ENCODE measurements at places on chromosomes 16 and 17.

GRCh38 chr17:72381597-72382397 is 261.0 kb downstream of the SOX9 start:
- no peak for DNase-seq

- DNase-seq = no peak
These were observed 172.4 kb downstream of the PMP22 start for GRCh38 chr17:15092762-15093161.

GRCh38 chr16:12661656-12662172 is 142.0 kb downstream of the CPPED1 start:
- no peak for DNase-seq

DNA sequence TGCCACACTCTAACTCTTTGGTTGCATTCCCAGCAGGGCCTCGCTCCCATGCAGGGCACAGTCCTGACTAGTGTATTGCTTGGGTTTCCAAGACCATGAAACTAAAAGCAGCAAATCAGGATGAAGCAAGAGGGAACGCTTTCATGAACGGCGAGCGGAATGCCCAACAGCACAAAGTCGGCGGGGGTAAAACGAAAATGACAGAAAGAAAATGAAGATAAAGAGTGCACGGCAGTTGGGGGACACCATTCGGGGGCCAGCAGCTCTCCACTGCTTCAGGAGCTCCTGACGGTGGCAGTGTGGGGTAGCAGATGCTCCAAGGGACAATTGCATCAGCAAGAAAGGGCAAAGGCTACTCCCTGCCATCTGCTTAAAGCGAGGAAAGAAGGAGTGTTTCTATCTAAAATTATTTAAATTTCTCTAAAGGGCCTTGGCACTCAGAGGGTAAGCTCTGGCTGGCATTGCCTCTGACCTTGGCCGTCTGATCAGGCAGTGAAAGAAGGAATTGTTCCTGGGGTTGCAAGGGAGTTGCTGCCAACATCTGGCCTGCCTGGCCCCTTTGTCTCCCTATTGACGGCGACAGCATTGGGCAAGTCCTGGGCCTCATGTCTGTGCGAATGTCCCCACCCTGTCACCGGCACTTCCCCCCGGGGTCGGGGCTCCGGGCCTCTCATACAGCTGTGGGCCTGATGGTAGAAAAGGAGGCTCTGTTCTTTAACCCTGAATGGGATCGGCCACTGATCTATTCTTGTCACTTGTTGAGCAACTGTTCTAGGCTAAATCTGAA is 138.2 kb downstream of the CMIP start:
- DNase-seq = no peak

- DNase-seq = no peak
These were observed 16.2 kb upstream of the RMI2 start for GRCh38 chr16:11329071-11329491.

DNA sequence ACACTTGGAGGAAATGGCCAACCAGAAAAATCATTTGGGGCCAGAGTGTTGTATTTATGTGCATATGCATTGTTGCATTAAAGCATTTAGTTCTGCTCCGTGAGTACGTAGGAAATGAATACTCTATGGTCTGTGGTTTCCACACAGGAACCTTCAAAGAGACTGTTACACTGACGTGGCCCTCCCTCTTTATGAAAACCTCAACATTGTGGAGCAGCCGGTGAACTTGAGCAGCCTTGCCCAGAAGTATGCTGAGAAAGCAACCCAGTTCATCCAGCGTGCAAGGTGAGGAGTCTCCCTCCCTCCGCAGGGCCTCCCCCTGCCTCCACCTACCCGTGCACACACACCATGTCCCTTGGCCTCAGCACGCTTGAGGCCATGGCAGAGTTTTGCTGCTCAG is 65.2 kb downstream of the ARSG start:
- DNase-seq = no peak

GRCh38 chr16:71843572-71843971 is 2.2 kb upstream of the ATXN1L start:
- DNase-seq = no peak

GRCh38 chr16:13923703-13924298 is 3.8 kb downstream of the ERCC4 start:
- DNase-seq = no peak

GRCh38 chr17:14737984-14738651 is 437.2 kb downstream of the HS3ST3B1 start:
- DNase-seq = peak; percentile 59

GRCh38 chr17:45841883-45842525 is 2.7 kb upstream of the SPPL2C start:
- no peak for DNase-seq

- peak; percentile 89 for DNase-seq
These were observed 2.3 kb upstream of the ACTG1 start for GRCh38 chr17:81514739-81515529.

DNA sequence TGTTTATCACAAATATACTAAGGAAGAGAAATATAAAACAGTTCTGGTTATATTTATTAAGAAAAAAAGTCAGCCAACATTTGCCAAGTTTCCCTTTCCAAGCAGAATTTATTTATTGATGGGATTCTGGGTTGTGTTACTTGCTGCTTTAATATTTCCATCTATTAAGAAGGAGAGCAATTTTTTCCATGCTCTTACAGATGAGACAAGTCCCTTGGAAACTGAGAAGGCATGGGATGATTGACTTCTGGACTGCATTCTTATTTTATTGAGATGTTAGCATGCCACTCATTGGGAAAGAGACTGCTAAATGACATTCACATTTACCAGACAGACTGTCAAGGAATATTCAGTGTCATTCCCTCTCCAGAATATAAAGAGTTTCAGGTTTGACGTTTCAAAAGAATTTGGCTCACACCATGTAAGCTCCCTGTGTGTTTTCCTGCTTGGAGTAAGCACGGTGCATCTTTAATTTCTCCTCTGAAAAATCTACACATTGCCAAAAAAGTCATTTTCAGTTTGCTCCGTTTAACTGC is 1565.2 kb upstream of the GOT2 start:
- no peak for DNase-seq

GRCh38 chr17:58513965-58514769 is at the start of gene MTMR4:
TSS of gene MTMR4 (minus strand) at chr17:58514638. CDS start at chr17:58514407, 231 bp downstream.
- peak; percentile 88 for DNase-seq

GRCh38 chr17:67496286-67496685 is 119.2 kb downstream of the PITPNC1 start:
- no peak for DNase-seq

GRCh38 chr16:49832177-49832576 is 23.7 kb downstream of the ZNF423 start:
- no peak for DNase-seq

DNA sequence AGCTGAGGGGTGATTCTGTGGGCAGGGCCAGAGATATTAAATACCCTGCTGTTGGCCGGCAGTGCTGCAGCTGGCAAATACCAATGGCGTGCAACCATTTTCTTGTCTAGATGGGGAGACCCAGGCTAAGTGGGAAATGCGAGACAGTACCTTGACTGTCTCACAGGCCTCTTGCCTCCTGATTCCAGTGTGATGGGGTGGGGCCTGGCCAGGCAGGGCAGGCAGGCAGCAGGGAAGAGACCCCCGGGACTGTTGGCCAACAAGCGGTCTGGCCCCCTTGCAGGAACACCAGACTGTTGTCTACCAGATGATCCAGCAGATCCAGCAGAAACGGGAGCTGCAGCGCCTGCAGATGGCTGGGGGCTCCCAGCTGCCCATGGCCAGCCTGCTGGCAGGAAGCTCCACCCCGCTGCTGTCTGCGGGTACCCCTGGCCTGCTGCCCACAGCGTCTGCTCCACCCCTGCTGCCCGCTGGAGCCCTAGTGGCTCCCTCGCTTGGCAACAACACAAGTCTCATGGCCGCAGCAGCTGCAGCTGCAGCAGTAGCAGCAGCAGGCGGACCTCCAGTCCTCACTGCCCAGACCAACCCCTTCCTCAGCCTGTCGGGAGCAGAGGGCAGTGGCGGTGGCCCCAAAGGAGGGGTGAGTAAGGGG is 5.7 kb upstream of the CISD3 start:
- peak; percentile 85 for DNase-seq

DNA sequence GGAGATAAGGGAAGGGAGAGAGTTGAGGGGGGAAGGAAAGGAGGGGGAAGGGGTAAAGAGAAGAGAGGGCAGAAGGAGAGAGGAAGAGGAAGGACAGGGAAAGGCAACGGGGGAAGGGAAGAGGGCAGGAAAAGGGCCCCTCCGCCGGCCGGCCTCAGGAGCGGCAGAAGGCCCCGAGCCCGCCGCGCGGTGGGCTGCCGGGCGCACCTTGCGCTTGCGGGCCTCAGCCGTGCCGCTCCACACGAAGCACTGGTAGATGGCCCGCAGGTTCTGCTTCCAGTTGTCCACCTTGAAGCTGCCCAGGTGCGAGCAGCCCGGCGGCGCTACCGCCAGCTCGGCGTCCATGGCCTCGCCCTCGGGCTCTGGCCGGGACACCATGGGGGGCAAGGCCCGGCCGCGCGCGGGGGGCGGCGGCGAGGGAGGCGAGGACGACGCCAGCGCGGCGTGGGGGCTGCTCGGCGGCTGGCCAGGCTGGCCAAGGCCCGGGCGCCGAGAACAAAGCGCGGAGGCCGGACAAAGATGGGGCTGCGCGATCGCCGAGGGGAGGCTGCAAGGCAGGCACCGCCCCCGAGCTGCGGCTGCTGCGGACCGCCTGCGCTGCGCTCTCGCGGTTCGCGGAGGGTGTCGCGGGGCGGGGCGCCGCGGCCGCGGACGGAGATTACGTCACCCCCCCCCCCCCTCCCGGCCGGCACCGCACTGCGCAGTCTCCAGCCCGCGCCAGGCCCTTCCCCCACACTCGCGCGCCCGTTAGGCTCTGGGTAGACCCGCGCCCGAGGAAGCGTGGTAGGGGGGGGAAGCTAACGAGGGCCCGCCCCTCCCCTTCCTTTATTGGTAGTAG is at the start of gene USP22:
Gene USP22, minus strand, starts transcription at position 554 of the 838 bp plus-strand sequence. Its CDS starts 176 bp downstream, at position 378.
- DNase-seq = peak; percentile 81

- DNase-seq = no peak
These were observed 230.4 kb upstream of the GSE1 start for GRCh38 chr16:85382717-85383118.

GRCh38 chr16:73106329-73107034 is 58.6 kb upstream of the ZFHX3 start:
- DNase-seq = no peak

GRCh38 chr16:11139326-11140097 is 116.5 kb downstream of the SOCS1 start:
- no peak for DNase-seq

- DNase-seq = peak; percentile 9
These were observed 116.6 kb downstream of the ZNF18 start for GRCh38 chr17:11880714-11881113.

DNA sequence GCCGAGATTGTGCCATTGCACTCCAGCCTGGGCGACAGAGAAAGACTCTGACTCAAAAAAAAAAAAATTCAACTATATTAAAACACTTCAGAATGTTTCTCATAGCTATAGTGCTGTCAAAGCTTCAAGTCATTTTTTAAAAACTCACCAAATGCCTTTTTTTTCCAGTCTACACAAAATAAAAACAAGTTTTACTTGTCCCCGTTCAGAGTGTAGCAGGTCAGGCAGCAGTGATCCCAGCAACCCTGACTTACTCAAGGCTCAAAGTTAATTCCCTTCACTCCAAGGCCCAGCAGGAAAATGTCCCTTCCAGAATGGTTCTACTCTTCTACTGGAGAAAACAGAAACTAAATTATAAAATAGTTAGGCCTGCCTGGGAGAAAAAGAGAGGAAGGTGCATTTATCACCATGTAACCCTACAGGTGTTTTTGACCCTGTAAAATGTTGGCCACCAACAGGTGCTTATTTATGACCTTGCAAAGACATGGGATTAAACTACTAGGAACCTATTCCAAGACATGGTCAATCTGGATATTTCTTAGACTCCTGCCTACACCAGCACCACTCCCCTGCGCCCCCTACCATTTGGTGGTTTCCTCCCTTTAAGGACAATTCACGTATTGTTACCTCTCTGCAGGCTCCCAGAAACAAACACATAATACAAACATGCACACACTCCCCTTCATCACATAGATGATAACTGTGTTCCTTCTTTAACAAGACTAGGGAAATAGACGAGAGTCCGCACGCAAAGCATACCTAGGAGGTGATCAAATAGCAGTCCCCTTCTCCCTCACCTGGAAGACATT is 5.4 kb downstream of the AMFR start:
- no peak for DNase-seq

- DNase-seq = no peak
These were observed 10.0 kb upstream of the NAGLU start for GRCh38 chr17:42526031-42526444.

DNA sequence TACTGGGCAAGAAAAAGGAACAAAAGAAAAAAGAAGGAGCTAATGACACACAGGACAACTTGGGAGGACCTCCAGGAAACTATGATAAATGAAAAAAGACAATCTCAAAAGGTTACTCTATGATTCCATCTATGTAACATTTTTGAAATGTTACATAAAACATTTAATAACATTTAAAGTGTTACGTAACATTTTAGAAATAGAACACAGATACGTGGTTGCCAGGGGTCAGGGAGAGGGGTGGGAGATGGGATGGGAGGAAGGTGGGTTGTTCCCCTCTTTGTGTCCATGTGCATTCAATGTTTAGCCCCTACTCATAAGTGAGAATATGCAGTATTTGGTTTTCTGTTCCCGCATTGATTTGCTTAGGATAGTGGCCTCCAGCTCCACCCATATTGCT is 116.6 kb downstream of the C16orf95 start:
- DNase-seq = no peak

GRCh38 chr16:58022601-58023371 is 2.8 kb upstream of the MMP15 start:
- peak; percentile 79 for DNase-seq

- DNase-seq = no peak
These were observed 10.7 kb upstream of the ZNF19 start for GRCh38 chr16:71499775-71500364.

GRCh38 chr16:58418601-58419000 is 26.3 kb downstream of the GINS3 start:
- peak; percentile 54 for DNase-seq

GRCh38 chr16:10957771-10958482 is 13.6 kb downstream of the CLEC16A start:
- DNase-seq = no peak

GRCh38 chr17:77422104-77422747 is 281.5 kb downstream of the SEC14L1 start:
- DNase-seq = no peak

DNA sequence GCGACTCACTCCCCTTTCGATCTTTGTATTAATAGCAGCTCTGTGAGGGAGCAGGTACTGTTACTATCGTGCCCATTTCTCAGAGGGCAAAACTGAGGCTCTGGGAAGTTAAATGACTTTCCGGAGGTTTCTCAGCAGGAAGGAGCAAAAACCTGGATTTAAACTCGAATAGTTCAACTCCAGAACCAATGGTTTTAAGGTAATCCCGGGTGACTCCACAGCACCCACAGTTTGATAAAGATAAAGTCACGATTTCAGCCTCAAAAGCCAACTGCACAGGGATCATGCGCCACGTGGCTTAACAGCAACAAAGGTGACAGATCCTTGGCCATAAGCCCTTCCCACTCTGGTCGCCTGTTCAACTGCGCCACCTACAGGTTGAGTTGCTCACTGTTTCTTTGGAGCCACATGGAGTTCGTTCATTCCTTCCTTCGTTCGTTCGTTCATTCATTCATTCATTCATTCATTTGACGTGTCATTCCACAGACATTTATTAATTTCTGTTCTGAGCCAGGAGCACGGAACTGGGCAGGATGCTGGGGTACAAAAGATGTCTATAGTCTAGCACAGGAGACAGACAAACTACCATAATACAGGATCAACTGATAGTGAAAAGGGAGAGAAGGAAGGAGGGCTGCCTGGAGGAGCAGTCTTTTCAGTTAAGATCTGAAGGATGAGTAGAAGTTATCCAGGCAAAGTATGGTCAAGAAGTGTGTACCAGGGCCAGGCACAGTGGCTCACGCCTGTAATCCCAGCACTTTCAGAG is 134.8 kb downstream of the HS3ST2 start:
- peak; percentile 56 for DNase-seq
